Stimulated activated CD8-positive, alpha-beta memory T cell treated with anti-CD3 and anti-CD28 coated beads, Interleukin-4, amount 100 ng/mL, for 4 hours (primary cell): ENCODE measurements at places on chromosomes 6 and 20.

DNA sequence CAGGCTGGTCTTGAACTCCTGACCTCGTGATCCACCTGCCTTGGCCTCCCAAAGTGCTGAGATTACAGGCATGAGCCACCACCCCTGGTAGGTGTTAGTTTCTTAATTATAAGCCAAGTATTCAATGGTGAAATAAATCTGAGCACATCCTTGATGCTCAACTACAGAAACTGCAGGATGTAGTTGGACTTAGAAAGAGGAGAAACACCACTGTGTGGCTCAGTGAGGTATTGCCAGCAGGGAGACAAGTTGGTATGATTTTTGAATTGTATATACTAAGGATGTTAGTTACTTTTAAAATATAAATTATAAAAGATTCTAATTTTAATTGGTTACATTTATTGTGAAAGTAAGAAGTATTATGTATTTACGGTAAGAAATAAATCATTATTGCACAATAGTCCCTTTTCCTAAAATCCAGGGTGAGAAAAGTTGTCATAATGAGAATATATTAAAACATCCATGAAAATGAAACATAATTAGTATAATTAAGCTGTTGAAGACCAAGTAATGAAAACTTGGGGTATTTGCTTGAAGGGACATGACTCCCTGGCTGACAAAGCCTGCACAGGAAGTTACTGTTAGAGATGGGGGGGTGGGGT lies 17.6 kb downstream of the SLC18B1 start:
- DNase-seq, result no peak

GRCh38 chr20:35467339-35468224 lies 12.2 kb downstream of the CEP250 start:
- DNase-seq, result no peak

DNA sequence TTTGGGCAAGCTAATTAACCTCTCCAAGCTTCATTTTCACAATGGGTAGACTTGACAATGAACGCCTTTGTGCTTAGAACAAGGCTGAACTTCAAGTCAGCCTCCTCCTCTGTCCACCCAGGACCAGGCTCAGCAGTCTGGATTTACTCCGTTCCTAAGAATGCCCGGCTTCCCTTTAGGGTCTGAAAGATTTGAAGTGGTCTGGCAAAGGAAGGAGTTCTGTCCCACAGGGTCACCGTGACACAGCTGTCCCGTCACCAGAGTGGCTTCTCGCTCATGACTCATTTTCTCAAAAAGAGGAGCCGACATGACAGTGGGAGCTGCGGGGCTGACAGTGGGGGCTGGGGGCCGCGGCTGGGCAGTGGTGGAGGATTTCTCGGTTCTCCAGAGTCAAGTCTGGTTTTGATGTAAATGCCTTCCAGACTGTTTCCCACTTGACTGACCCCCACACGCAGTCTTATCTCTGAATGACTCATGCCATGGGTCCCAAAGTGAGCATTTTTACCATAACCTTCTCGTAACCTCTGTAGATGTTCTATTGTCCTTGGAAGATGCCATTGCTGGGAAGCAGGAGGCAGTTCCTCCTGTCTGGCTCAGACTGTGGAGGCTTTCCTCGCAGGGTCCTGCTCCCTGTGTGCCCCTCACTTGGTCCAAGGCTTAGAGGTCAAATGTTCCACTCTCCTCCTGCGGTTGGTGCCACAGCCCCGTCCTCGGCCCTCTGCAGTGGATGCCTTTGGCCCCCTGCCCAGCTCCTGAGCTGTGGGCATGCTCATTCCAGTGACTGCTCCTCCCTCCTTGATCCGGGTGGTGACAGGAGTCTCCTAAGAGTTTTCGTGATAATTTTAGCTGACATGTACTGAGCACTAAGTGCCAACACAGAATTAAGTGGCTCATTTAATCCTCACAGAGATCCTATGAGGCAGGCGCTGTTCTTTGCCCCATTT lies 253.1 kb downstream of the FNDC1 start:
- no peak for DNase-seq

DNA sequence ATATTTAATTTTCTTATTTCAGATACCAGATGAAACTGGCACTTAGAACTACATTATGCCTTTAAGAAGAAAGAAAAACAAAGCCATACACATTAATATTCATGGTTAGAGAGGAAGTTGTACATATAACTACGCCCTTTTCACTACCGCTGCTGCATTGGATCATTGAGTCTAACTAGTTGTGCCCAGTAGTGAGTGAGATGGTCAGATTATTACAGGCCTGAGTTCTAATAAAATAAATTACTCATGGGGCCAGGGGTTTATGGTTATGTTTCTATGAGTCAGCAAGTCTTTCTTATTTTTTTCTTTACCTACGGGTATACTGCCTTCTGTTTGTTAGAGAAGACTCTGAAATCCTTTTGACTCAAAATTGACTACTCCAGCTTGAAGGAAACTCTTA lies 11.5 kb downstream of the RIOK1 start:
- DNase-seq, result no peak

- no peak for DNase-seq
These were observed 149.0 kb upstream of the SGK1 start for GRCh38 chr6:134466771-134467525.

GRCh38 chr6:5172041-5172653 lies 87.0 kb downstream of the PPP1R3G start:
- no peak for DNase-seq

DNA sequence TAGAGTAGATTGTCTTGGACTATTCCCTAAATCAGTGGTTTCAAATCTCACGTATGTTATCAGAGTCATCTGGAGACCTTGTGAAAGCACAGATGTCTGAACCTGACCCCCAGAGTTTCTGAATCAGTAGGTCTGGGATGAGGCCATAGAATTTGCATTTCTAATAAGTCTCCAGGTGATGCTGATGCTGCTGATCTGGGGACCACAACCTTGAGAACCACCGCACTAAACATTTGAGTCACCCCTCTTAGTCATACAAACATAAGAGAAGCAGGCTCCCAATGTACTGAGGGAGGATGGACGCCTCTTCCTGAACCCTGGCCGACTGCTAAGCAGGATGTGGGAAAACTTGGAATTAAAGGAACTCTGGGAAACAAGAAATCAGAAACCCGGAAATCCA lies 187.8 kb upstream of the PRDM1 start:
- no peak for DNase-seq

GRCh38 chr20:35698298-35699126 lies 640 bp downstream of the NFS1 start:
- DNase-seq, result no peak

DNA sequence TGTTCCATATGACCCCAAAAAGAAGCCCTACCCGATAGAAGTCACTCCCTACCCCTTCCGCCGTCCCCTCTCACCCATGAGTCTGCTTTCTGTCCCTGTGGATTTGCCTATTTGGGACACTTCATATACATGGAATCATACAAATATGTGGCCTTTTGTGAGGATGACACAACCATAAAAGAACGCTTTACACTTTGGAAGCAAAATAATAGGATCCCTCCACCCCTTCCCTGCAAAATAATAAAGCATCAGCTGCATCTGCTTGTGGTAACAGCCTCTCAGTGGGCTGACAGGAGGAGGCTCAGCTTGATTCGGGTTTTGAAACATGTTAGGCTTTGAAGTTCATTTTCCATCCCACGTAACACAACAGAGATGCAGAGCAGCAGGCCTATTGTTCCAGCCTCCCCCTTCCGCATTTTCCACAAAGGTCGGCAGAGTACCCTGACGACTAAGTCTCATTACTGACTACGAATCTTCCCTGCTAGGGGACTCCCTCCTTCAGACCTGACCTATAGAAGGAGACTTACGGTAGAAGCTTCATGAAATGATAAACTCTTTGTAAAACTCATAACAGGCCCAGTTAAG lies 99.1 kb downstream of the ALDH8A1 start:
- no peak for DNase-seq

- no peak for DNase-seq
These were observed 107.1 kb downstream of the AHI1 start for GRCh38 chr6:135390458-135390857.

DNA sequence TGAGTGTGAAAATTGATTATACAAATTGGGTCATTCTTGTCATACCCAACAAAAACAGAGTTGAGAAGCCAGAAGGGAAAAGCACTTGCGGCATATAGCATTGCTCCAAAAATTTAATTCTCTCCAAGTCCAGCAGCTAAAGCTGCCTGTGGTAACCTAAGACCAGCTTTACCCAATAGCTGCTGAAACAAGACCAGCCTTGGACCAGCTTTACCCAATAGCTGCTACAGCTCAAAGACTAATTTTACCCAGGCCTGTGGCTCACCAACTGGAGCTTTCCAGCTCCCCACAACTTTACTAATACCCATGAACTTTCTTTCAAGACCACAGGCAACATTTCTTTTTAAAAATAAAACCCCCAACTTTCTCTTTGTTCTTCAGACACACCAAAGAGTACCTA lies 32.8 kb upstream of the ZNF133 start:
- DNase-seq, result no peak

DNA sequence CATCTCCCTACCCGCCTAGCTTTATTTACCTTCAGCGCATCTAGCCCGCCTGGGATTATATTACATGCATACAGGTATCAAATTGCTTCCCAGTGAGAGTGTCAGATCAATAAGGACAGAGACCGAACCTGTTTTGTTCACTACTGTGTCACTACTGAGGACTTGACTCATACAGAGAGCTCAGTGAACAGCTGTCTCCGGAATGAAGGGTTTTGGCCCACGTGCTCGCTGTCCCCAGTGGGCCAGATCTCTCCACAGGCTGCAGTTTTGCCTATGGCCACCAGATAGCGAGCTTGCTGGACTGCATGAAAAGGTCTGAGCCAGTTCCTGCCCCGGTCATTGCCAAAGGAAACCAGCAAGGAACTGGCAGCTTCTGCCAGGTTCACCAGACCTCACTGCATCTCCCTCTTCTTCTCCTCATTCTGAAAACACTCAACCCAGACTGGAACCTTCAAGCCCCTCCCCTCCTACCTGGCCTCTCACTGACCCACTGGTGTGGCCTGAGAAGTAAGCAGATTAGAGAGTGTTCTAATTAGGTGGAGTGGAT lies 150.8 kb downstream of the ZMYND8 start:
- no peak for DNase-seq
